CD4-positive, alpha-beta T cell treated with Interleukin-17A for 1 hour (primary cell): ENCODE measurements at places on chromosomes 11 and 22.

GRCh38 chr11:109035284-109035683 is 370.4 kb downstream of the DDX10 start:
- no peak for DNase-seq

- no peak for DNase-seq
Observed at GRCh38 chr11:97364047-97364446, 974.2 kb downstream of the JRKL start.

GRCh38 chr11:19938866-19939265 is 221.4 kb downstream of the DBX1 start:
- no peak for DNase-seq

DNA sequence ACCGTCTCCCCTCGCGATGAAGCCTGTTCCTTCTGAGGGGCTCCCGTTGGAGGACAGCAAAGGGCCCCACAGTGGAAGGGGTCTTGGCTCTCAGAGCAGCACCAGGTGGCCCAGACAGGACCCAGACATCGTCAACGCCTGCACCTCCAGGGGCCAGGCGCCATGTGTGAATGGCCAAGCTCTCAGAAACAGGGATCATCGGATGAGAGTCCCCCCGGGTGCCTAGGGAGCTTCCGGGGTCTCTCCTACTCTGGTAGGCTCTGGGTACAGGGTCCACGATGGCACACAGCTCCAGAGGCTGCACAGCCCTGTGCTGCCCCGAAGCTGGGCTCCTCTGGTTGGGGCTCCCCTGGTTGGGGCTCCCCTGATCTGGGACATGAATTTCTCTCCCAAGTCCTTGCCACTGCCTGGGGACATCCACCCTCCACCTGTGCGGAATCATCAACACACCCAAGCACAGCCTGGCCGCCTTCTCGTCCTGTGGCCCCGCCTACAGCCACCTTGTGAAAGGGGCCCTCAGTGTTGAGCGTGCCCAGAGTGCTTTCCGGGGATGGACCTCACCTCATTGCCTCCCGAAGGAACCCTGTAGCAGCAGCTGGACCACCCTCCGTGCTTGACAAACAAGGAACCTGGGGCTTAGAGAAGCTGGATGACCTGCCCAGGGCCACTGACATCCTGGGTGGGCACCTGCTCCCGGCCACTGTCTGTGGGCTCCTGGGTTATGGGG is 929.0 kb downstream of the BRD1 start:
- no peak for DNase-seq

- peak; percentile 36 for DNase-seq
Observed at GRCh38 chr22:24189249-24190158, 8.2 kb downstream of the SUSD2 start.

GRCh38 chr11:103619480-103619879 is 417.0 kb upstream of the DDI1 start:
- no peak for DNase-seq

- DNase-seq = peak; percentile 70
Observed at GRCh38 chr22:46058091-46058420, 81.1 kb upstream of the WNT7B start.

DNA sequence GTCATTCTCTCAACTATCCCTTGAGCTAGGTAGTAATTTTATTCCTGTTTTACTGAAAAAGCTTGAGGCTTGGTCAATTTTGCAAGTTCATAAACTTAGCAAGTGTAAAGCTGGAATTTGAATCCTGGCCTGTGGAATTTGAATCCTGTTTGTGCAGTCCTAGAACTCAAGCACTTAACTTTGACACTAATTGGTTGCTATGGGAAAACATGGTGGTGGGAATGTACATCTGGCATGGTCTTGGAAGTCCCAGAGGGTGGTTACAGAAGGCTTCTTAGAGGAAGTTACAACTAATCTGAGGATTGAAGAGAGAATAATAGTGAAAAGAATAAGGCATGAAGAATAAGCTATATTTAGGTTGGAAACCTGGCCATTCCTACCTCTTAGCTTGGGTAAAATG is 66.5 kb upstream of the LIN7C start:
- DNase-seq = no peak

- DNase-seq = no peak
Observed at GRCh38 chr11:78319453-78319955, 98.1 kb downstream of the GAB2 start.
